GM12878 (cell line): ENCODE measurements at places on chromosomes 12 and 14. TPM values are rescaled to one million over a fixed set of nuclear protein-coding genes. Genes with fewer than 3 reads are reported as not detected.
A peak's percentile ranks its signal among the peaks of the same experiment; 100 is the strongest.

The MGP gene
- not detected in 2 replicates for polyA plus RNA-seq

The NEMP1 gene
- polyA plus RNA-seq: 18.2 and 19.0 TPM in 2 replicates

The ANKRD33 gene
- not detected in 2 replicates for polyA plus RNA-seq

The R3HDM2 gene
- 6.0 and 8.9 TPM in 2 replicates for polyA plus RNA-seq

The SLC10A1 gene
- 0.15 TPM in 1 of 2 replicates, not detected in the other for polyA plus RNA-seq

The CCDC38 gene
- 0.05 TPM in 1 of 2 replicates, not detected in the other for polyA plus RNA-seq

The RGS6 gene
- 13.1 and 13.5 TPM in 2 replicates for polyA plus RNA-seq

The NELL2 gene
- 1.0 and 1.1 TPM in 2 replicates for polyA plus RNA-seq

GRCh38 chr14:83473416-83474235, 1940.0 kb upstream of the SEL1L start:
- DNase-seq: no peak
- no peaks in the 10 kb centered on the region for H3K36me3 ChIP-seq
- H3K27ac ChIP-seq: no peak overlapping the region
- H3K27me3 ChIP-seq: no peaks in the 10 kb centered on the region

GRCh38 chr14:26828741-26829140, 230.9 kb upstream of the NOVA1 start:
- no peak overlapping the region for H3K27ac ChIP-seq
- no peaks in the 10 kb centered on the region for H3K36me3 ChIP-seq
- DNase-seq: no peak
- no peak overlapping the region for H3K4me3 ChIP-seq
- H3K27me3 ChIP-seq: no peaks in the 10 kb centered on the region

GRCh38 chr12:47818467-47819137, 1.1 kb downstream of the HDAC7 start:
- H3K27me3 ChIP-seq: peaks cover 7% of the 10 kb centered on the region
- H3K4me3 ChIP-seq: peak overlapping the region; percentile 80
- peak overlapping the region; percentile 37 for H3K27ac ChIP-seq
- no peaks in the 10 kb centered on the region; the same call in 1 of the 2 replicates for H3K36me3 ChIP-seq
- DNase-seq: no peak

GRCh38 chr12:120337730-120338129, 10.2 kb upstream of the PLA2G1B start:
- H3K27ac ChIP-seq: no peak overlapping the region
- no peaks in the 10 kb centered on the region for H3K4me1 ChIP-seq
- no peaks in the 10 kb centered on the region for H3K27me3 ChIP-seq
- H3K4me3 ChIP-seq: no peak overlapping the region
- no peaks in the 10 kb centered on the region for H3K36me3 ChIP-seq
- no peak for DNase-seq

DNA sequence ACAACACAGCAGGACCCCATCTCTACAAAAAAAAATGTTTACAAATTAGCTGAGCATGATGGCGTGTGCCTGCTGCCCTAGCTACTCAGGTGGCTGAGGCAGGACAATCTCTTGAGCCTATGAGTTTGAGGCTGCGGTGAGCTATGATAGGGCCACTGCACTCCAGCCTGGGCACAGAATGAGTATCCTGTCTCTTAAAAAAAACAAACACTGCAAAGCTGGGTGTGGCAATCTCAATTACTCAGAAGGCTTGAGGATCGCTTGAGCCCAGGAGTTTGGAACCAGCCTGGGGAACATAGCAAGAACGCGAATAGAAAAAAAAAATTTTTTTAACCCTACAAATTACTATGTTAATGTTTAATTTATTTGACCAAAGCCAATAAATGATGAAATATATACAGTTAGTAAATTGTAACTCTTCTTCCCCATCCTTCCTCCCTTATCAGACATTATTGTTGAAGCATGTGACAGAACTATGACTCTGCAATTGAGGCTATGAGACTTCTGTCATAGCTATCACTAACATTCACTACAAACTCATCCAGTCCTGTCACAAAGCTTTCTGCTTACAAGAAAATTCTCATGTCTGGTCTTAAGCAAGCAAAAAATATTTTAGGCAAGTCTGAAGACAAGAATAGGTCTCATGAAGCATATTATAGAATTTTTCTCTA, 9.8 kb downstream of the BTBD7 start:
- H3K36me3 ChIP-seq: peaks cover 3% of the 10 kb centered on the region; the same call in 1 of the 2 replicates
- H3K27ac ChIP-seq: peak overlapping the region; percentile 12; the same call in 1 of the 2 replicates
- H3K27me3 ChIP-seq: no peaks in the 10 kb centered on the region
- DNase-seq: no peak
- peaks cover 27% of the 10 kb centered on the region for H3K4me1 ChIP-seq
- no peak overlapping the region for H3K4me3 ChIP-seq

DNA sequence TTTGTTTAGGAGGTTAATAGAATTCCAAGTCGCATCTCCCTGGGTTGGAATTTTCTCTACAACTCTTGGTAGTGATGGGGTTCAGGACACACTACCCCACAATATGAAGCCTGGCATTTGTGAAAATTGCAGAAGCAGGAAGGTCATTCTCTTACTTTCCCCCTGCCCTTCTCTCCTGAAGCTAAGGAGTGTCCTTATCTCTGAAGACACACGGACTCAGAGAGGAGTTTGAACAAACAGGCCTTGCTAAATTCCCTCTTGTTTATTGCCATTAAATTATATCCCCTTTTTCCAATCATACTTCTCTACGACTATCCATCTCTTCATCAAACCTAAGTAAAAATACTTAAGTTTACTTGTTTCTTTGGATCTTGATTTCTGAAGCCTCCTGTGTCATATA, 443.0 kb downstream of the RAD51B start:
- DNase-seq: no peak
- H3K27me3 ChIP-seq: no peaks in the 10 kb centered on the region
- no peak overlapping the region for H3K4me3 ChIP-seq
- peaks cover 58% of the 10 kb centered on the region for H3K4me1 ChIP-seq

DNA sequence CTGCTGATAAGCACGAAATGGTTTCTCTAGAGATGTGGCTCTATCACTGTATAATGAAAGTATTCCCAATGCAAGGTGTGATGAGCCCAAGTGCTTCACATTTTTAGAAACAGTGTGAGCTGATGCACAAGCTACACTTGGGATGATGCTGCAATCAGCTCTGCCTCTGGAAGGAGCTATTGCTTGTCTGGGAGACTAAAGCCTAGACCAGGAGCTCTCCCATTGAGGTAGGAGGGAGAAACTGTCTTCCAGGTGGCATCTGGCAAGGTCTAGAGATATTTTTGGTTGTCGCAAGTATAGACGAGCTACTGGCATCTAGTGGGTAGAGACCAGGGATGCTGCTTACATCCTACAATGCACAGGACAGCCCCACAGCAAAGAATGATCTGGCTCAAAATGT, 42.0 kb downstream of the HECTD4 start:
- H3K27ac ChIP-seq: no peak overlapping the region
- H3K36me3 ChIP-seq: 0 out of 2 replicates have a peak, but pooled peaks cover 3% of the 10 kb centered on the region
- no peak for DNase-seq
- H3K4me3 ChIP-seq: no peak overlapping the region
- H3K27me3 ChIP-seq: no peaks in the 10 kb centered on the region
- H3K4me1 ChIP-seq: peaks cover 14% of the 10 kb centered on the region

- no peak overlapping the region for H3K27ac ChIP-seq
- peaks cover 6% of the 10 kb centered on the region for H3K4me1 ChIP-seq
- H3K27me3 ChIP-seq: no peaks in the 10 kb centered on the region
- DNase-seq: no peak
- H3K4me3 ChIP-seq: no peak overlapping the region
- H3K36me3 ChIP-seq: no peaks in the 10 kb centered on the region
These were observed 5.3 kb downstream of the RAD52 start for GRCh38 chr12:944211-944610.

DNA sequence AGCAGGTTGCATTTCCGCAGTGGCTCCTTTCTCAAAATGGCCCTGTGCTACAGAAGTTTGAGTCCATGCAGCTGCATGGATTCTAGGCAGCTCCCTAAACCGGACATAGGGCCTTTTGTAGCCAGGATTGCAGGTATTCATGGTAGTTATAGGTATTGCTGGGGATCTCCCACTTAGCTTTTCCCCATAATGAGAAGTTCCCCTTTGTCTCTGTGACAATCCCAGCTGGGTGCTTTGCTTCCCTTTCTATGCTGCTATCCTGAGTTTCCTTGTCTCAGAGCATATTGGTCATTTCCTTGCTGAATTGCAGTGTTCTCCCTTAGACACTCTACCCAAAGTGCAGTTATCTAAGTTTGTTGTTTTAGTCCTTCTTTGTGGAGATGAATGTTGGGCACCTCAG, 120.9 kb upstream of the MIS18BP1 start:
- H3K4me3 ChIP-seq: no peak overlapping the region
- H3K36me3 ChIP-seq: no peaks in the 10 kb centered on the region
- H3K4me1 ChIP-seq: no peaks in the 10 kb centered on the region
- no peak overlapping the region for H3K27ac ChIP-seq
- DNase-seq: no peak
- no peaks in the 10 kb centered on the region for H3K27me3 ChIP-seq

GRCh38 chr14:104865081-104865630, at the start of gene CEP170B:
CEP170B (plus strand) TSS chr14:104865268; CDS start chr14:104868451, 3,183 bp downstream.
- no peak for DNase-seq
- peaks cover 6% of the 10 kb centered on the region; the same call in 1 of the 2 replicates for H3K27me3 ChIP-seq
- H3K27ac ChIP-seq: no peak within 1 kb of the TSS
- no peak within 1 kb of the TSS for H3K4me3 ChIP-seq
- 0 out of 2 replicates have a peak, but pooled peaks cover 4% of the 10 kb centered on the region for H3K4me1 ChIP-seq

DNA sequence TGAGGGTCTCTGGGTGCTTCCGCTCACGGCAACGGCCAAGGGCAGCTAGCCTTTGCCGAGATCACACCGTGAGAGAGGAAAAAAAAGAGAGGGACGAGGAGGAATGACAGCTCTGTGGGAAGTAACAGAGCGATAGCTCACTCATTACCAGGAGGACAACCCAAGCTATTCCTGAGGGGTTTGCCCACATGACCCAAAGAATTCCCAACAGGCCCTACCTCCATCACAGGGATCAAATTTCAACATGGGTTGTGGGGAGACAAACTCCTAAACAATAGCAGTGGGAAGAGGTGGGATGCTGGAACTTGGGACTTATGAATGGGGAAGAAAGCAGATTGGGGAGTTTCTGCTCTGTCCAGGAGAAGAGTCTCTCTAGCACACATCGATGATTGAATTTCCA, 180.6 kb downstream of the LRRK2 start:
- H3K27ac ChIP-seq: no peak overlapping the region
- H3K4me1 ChIP-seq: no peaks in the 10 kb centered on the region
- no peak overlapping the region for H3K4me3 ChIP-seq
- DNase-seq: no peak
- no peaks in the 10 kb centered on the region for H3K36me3 ChIP-seq
- H3K27me3 ChIP-seq: no peaks in the 10 kb centered on the region

- H3K4me3 ChIP-seq: peak overlapping the region; percentile 27; the same call in 1 of the 2 replicates
- no peaks in the 10 kb centered on the region for H3K27me3 ChIP-seq
- H3K36me3 ChIP-seq: no peaks in the 10 kb centered on the region
- DNase-seq: no peak
These were observed 3.3 kb downstream of the DCAF5 start for GRCh38 chr14:69149461-69150244.

GRCh38 chr12:23830210-23830609, 119.3 kb downstream of the SOX5 start:
- no peaks in the 10 kb centered on the region for H3K36me3 ChIP-seq
- no peak overlapping the region for H3K4me3 ChIP-seq
- no peaks in the 10 kb centered on the region for H3K27me3 ChIP-seq
- H3K4me1 ChIP-seq: no peaks in the 10 kb centered on the region
- no peak overlapping the region for H3K27ac ChIP-seq

DNA sequence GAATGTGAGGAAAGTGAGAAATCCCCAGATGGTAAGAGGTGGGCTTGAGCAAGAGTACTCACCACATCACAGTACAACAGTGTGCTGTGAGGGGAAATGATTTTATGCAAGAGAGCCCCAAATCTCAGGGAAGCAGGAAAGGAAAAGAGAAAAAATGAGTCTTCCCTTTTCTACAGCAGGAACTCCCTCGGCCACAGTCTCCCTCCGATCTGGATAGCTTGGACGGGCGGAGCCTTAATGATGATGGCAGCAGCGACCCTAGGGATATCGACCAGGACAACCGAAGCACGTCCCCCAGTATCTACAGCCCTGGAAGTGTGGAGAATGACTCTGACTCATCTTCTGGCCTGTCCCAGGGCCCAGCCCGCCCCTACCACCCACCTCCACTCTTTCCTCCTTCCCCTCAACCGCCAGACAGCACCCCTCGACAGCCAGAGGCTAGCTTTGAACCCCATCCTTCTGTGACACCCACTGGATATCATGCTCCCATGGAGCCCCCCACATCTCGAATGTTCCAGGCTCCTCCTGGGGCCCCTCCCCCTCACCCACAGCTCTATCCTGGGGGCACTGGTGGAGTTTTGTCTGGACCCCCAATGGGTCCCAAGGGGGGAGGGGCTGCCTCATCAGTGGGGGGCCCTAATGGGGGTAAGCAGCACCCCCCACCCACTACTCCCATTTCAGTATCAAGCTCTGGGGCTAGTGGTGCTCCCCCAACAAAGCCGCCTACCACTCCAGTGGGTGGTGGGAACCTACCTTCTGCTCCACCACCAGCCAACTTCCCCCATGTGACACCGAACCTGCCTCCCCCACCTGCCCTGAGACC, 7.8 kb downstream of the ATN1 start:
- H3K36me3 ChIP-seq: peaks cover 4% of the 10 kb centered on the region
- DNase-seq: no peak
- H3K4me3 ChIP-seq: peak overlapping the region; percentile 86; the same call in 1 of the 2 replicates
- no peaks in the 10 kb centered on the region for H3K27me3 ChIP-seq

- H3K4me3 ChIP-seq: peak overlapping the region; percentile 19; the same call in 1 of the 2 replicates
- H3K27me3 ChIP-seq: no peaks in the 10 kb centered on the region
- peaks cover 11% of the 10 kb centered on the region for H3K4me1 ChIP-seq
- no peak for DNase-seq
These were observed 34.2 kb upstream of the DEGS2 start for GRCh38 chr14:100193417-100194357.

DNA sequence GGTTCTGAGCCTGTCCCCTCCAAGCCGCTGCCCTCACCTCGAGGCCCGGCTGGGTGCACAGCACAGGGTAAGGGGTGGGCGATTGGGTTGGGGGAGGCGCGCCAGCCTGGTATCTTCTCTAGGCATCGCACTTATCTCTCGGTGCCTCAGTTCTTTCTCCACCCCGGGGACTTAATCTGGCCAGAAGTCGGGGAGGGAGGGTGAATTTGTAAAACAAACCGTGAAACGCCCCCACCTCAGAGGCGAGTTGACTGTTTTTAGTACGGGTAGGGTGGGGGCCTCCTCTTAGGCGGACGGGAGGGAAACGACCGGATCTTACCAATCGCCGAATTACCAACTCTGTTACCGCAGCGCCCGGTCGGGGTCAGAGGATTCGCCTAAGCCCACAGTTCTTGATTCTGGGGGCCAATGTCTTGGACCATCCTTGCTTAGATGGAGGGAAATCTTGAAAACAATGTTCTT, 1.4 kb upstream of the TBX3 start:
- H3K4me1 ChIP-seq: no peaks in the 10 kb centered on the region
- no peak for DNase-seq
- no peaks in the 10 kb centered on the region for H3K36me3 ChIP-seq
- peaks cover 30% of the 10 kb centered on the region for H3K27me3 ChIP-seq
